Stimulated activated CD8-positive, alpha-beta memory T cell treated with anti-CD3 and anti-CD28 coated beads, Interleukin-15, amount 100 ng/mL, for 1 hour (primary cell): ENCODE measurements at places on chromosomes 12 and 14.

- no peak for DNase-seq
These were observed 10.6 kb upstream of the CLEC12A start for GRCh38 chr12:9960590-9960989.

DNA sequence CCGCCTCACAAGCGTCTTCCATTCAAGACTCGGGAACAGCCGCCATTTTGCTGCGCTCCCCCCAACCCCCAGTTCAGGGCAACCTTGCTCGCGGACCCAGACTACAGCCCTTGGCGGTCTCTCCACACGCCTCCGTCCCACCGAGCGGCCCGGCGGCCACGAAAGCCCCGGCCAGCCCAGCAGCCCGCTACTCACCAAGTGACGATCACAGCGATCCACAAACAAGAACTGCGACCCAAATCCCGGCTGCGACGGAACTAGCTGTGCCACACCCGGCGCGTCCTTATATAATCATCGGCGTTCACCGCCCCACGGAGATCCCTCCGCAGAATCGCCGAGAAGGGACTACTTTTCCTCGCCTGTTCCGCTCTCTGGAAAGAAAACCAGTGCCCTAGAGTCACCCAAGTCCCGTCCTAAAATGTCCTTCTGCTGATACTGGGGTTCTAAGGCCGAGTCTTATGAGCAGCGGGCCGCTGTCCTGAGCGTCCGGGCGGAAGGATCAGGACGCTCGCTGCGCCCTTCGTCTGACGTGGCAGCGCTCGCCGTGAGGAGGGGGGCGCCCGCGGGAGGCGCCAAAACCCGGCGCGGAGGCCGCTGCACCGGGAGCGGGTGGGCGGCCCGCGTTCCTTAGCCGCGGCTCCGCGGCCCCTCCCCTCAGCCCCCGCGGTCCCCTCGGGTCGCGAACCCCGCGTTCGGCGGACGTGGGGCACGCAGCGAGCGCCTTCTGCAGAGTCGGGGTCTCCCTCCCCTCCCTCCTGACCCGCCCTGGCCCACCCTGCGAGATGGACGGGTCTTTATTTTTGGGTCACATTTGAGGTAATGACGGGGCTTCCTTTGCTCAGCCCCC, at the start of gene UBC:
TSS of gene UBC (minus strand) at position 259 of the 847 bp plus-strand sequence. CDS start 879 bp downstream, outside the sequence.
- DNase-seq = peak; percentile 84

DNA sequence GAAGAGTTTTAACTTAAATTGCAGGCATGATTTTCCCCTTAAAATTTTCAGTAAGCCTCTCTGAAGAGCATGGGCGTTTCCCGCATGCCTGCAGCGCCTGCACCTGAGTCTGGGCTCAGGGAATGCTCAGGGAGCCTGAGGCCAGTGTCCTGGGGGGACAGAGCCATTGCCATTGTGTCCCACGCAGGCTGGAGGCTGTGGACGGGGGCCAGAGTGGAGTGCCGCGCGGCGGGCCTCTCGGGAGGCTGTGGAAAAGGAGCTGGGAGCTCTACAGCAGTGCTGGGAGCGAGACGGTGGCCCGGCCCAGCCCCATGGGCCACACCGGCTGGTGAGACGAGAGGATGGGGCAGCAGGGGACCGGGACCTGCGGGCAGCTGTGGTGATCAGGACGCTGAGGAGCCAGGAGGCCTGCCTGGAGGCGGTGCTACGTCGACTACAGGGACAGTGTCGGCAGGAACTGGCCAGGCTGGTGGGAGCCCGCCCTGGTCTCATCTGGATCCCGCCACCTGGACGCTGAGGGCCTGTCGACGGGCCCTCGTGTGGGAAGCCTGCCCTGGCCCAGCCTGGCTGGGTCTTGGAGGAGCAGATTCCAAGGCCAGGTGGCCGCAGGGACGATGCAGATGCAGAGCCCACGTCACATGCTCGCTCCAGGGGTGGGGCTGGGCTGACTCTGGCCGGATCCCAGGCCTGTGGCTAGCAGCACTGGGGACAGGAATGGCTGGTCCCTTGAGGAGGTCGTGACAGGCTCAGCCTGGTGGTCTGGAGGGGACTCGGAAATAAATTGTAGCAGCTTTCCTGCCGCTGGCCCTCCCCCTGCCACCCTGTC, 7.6 kb downstream of the TEDC1 start:
- DNase-seq = no peak

DNA sequence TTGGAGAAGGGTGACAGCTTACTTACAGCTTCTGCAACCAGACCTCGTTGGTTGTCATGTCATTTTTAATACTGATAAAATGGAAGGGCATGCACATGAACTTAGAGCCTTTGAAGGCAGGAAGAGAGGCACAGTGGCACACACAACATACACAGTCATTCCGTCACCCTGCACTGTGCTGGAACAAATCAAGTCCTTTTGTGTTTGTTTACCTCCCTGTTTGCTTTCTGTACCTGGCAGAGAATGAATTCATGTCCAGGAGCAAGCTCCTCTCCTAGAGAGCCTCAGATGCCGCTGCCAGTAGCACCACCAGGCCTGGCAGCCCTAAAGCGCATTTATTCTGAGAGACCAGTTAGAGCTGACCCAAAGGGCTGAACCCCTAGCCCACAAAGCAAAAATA, 460.3 kb downstream of the EGLN3 start:
- no peak for DNase-seq

- no peak for DNase-seq
These were observed 46.7 kb downstream of the BHLHE41 start for GRCh38 chr12:26077915-26078702.

GRCh38 chr14:53151523-53152183, 1.5 kb downstream of the DDHD1 start:
- no peak for DNase-seq

DNA sequence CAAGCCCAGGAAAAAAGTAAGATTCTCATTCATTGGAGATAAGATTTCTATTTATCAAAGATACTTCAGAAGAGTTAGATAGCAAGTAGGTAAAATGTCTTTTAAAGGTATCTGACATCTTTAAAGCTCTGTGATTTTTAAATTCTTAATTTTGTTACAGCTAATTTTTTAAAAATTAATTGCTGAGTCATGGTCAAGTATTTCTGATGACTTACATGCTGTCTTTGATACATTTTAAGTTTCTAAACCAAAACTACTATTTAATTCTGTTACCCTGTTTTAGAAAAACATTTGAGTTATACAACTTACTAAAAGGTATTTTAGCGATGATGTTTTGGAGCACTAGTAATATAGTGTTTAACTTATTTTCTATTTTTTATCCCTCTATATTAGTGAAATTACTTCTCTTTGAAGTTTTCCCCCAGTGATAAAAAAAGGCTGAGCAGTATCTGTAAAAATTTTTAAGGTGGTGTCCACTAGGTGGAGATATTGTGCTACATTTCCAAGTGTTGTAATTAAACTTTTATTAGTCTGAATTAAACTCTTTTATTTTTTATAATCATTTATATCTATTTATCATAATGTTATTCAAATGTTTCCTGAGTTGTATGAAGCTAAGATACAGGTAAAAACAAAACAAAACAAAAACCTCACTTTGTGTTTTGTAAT, 11.5 kb downstream of the ALG10 start:
- no peak for DNase-seq

DNA sequence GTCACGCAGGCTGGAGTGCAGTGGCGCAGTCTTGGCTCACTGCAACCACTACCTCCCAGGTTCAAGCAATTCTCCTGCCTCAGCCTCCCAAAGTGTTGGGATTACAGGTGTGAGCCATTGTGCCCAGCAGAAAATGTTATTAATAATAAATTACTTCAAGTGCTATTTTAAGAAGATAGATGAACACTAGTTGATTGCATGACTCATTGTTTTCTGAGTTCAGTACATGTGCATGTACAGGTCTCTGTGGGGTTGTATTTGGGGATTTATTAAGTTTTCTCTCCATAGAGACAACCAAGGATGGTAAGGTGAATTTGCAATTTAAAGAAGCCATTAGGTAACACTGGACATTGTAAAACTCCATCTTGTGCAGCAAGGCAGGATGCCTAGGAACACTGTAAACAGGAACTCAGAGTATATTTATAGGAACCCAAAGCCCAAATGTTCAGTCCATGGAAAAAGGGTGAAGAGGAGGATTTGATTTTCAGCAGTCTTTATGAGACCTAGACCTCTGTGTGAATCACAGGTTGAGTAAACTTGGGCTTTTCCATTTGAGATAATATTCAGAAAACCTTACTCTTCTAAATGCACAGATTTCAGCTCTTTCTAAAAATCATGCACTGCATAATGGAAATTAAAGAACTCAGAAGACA, 49.3 kb upstream of the TMPO start:
- no peak for DNase-seq

GRCh38 chr14:80867091-80867490, 74.4 kb downstream of the CEP128 start:
- DNase-seq = no peak

GRCh38 chr14:95444132-95445129, 72.0 kb downstream of the SYNE3 start:
- no peak for DNase-seq

DNA sequence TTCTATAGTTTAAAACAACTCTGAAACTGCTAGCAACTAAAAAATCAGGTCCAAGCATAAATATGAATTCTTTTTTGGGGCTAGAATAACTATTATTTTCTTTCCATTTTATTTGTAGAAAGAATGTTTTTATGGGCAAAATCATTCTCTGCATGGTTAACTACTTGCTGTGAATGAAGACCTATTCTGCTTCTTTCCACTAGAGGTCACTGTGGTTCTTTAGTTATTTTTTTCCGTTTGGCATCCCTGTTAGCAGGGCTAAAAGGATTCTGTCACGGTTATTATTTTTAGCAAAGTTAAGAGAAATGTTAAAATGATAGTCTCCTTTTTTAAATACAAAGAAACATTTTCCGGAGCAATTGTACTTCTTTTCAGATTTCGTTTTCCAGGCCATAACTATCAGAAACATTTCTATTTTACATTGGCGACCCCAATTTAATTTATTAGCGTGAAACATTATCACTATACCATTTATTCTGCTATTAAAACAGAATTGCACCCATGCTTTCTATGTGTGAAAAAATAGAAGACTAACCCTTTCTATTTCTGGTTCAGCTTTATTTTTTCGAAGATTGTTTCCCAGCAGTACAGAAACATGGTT, 404.8 kb downstream of the ATP23 start:
- no peak for DNase-seq

DNA sequence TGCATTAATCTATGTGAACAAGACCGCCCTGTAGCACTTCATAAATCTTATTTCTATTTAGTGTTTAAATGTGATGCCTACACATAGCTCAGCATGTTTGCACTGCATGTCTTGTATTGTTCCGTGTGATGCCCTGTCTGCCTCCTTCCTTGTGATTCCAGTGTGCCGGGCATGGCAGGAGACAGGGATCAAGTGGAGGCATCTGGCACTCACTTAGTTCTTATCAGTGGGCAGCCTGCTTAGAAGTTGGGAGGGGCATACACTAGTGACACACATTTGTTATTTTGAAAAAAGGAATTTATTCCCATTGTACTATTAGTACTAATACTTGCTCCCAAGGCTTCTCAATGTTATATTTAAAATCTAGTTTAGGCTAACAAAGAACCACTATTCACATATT, 176.4 kb downstream of the KCNA5 start:
- DNase-seq = no peak

DNA sequence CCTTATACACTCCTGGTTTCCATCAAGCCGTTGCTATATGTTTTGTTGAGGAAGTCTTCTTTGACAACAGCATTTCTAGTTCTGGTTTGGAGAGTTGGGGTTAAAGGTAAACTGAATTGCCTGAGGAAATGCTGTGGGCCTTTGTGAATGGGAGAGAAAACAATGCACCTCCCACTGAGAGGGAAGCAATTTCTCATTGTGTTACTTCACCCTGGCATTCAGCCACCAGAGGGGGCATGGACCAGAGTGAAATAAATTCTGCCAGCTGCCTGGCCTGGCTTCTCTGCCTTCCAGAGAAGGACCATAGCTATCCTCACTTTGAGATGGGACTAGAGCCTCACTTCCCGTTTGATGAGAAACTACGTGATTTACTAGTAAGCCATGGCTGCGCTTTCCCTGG, 475.3 kb downstream of the EGLN3 start:
- DNase-seq = no peak

DNA sequence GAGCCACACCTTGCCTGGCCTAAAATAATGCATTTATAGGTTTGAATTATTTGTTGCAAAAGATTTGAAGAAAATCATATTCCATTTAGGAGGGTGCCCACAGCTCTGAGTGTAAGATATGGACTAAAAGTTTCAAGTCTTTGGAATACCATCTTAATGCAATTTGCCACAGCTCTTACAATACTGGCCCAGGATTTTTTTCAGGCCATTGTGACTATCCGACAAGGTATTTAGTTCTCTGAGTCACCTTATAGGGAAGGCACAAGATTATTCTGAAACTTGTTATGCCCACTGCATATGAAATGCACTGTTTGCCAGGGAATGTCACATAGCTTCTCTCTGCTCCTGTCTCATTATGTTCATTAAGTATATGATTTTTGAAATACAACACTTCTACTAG, 29.6 kb upstream of the SLC6A13 start:
- no peak for DNase-seq

GRCh38 chr14:102998393-102998792, 59.0 kb downstream of the CDC42BPB start:
- no peak for DNase-seq

DNA sequence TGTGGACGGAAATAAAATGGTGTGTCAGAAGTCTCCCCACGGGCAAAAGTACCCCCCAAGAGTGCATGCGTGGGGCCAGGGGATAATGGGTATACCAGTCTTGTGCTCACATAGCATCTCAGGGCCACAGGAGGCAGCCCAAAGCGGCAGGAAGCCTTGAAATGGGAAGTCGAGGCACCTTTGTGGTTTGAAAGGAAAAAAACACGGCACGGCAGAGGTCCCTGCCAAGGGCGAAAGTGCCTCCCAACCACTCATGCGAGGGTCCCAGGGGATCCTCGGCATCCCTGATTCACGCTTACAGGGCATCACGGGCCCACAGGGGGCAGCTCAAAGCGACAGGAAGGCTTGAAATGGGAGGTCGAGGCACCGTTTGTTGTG, 583.2 kb downstream of the ALG10 start:
- no peak for DNase-seq

DNA sequence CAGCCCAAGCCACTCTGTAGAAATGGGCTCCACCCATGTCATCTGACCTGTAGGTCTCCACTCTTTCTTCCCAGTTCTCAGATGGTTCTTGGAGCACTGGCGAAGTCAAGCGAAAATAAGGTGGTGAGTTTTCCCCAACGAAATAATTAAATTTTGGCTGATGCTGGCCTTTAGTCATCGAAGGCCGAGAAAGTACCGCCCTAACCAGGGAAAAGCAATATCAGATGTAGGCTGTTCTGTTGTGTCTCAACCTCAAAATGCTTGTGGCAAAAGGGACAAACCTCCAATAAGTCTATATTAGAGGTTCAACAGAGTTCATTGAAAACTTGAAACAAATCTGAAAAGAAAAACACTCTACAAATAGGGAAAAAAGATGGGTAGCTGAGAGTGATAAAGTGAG, 48.6 kb upstream of the BCAT1 start:
- DNase-seq = no peak

- no peak for DNase-seq
These were observed 8.9 kb downstream of the APAF1 start for GRCh38 chr12:98653866-98654493.

GRCh38 chr14:101707068-101707842, 54.3 kb upstream of the PPP2R5C start:
- peak; percentile 47 for DNase-seq
